ENCODE measurements at places on chromosomes 16 and 17. TPM values are rescaled to one million over a fixed set of nuclear protein-coding genes. Genes with fewer than 3 reads are reported as not detected.

DNA sequence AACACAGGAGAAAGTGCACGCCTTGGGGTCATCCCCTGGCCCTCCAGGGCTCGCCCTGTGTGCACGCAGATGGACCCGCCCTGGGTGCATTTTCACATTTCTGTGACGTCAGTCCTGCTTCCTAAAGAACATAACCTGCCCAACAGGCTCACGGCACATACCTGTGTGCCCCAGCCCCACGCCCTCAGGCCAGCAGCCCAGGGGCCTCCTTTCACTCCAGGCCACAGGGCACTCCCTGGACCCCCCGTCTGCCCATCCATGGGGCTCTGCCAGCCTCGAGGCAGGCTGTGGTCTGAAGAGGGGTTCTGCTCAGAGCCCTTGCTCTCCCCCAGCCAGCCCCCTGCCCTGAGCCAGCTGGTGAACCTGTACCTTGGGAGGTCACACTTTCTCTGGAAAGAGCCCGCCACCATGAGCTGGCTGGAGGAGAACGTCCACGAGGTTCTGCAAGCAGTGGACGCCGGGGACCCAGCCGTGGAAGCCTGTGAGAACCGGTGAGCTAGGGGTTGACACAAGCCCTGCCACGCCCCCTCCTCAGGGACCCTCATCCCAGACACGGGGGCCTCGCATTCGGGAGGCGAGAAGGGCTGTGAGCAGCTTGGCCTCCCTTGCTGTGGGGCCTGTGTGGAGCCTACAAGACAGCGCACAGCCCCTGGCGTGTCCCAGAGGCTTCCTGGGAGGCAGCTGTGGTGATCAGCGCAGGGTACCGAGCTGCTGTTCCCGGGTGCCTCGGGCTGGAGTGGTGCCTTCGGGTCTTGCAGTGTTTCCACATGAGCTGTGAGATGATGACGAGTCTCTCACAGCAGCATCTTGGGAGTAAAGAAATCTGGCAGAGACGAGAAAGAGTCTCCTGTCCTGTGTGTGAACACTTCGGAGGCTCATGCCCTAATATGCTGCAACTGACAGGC, 13.8 kb upstream of the MC1R start:
- DNase-seq, result no peak

DNA sequence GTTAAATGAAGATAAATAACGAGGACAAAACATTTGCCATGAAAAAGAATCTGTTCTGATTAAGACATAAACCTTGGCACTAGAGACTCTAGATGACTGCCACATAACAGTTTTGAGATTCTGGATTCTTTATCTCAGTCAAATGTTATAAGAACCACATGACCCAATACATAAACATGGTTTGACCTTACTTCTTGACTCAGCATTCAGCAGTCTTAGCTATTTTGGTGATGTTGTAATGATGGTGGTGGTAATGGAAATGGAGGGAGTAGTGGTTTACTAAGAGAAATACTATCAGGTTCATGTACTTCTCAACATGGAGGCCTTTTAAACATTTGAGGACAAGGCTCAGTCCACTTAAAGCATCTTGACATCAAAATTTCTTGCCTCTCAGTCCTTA, 925.4 kb downstream of the CDH11 start:
- DNase-seq, result no peak

GRCh38 chr17:14296166-14296910, 4.5 kb upstream of the HS3ST3B1 start:
- DNase-seq, result no peak

DNA sequence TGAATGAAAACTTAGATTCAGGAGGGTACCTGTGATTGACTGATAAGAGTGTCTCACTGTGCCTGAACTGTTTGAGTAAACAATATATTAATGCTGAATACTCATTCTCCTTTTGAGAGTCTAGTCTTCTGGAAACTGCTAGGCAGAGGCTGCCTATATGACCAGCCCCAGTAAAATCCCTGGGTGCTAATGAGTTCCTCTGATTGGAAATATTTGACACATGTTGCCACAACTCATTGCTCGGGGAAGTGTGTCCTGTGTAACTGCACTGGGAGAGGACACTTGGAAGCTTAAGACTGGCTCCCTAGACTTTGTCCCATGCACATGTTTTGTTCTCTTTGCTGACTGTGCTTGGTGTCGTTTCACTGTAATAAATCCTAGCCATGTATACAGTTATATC, 108.7 kb upstream of the NACA2 start:
- no peak for DNase-seq

DNA sequence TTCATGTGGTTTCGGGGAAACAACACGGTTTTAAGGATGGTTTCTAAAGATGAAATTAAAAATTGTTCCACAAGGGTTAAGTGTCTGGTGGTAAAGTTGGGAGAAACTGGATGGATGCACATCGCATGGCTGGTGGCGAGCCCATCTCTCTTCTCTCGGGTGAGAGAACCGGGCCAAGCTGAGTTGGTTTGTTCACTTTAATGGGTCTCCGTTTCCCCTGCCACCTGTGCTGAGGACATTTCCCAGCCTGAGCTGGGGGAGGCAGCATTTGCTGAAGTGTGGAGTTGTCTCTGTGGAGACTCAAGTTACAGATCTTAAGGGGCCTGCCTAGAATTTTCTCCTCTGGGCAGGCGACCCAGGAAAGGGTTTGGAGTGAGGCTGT, 7.9 kb downstream of the FUS start:
- DNase-seq, result no peak

- DNase-seq, result no peak
These were observed 2.7 kb upstream of the TANC2 start for GRCh38 chr17:62963296-62963695.

- DNase-seq, result no peak
These were observed 25.6 kb upstream of the RMI2 start for GRCh38 chr16:11319529-11320146.

DNA sequence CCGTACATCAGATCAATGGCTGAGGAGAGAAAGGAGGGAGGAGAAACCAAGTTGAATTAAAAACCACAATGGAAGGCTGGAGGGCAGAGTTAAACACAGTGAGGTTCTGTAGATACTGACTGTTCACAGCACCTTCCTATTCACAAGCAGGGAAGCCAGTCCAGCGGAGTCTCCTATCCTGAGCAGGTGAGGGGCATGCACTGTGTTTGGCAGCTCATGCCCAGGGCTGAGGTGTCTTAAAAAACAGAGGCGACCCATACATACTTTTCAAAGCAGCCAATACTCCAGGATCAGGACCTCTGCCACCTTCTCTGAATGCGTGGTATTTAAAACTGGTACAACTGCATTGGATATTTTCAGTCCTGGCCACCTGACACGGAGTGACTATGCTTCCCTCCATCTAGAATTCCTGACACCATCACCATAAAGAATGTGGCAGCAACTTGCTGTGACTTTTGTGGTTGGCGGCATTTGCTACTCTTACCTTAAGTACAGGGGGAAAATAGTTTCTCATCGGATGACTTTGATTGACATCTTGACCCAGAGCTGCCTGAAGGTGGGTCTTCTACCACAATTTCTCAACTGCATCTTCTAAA, 21.5 kb downstream of the USP22 start:
- DNase-seq, result no peak

- DNase-seq, result peak; percentile 59
These were observed 887 bp downstream of the ZBTB4 start for GRCh38 chr17:7478276-7479212.

DNA sequence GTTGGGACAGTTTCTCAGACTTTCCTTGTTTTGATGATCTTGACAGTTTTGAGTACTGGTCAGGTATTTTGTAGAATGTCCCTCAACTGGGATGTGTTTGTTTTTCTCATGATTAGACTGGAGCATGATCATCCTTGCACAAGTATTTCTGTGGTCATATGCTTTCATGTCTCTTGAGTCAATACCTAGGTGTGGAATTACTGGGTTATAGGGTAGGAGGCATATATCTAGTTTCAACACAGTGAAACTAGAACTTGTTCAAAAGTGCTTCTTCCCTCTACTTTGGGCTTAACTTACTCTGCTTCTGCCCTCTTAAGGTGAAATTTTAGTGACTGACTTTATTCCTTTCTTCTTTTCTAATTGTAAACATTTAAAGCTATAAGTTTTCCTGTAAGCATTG, 30.1 kb downstream of the IKZF3 start:
- no peak for DNase-seq

DNA sequence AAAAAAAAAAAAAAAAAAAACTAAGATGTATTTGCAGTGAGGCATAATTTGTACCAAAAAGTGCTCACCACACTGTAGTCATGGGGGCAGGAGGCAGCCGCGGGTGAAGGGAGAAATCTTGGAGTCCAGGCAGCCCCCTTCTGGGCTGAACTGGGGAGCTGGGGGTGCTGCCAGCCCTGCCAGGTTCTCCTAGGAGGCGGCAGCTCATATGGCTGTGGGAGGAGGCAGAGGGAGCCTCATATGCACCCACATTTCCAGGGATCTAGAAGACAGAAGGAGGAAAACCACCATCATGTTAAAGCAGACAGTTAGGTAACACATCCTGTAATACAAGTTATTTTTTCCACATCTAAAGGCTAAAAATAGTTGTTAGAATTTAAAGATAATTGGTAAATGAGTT, 16.3 kb downstream of the MAPT start:
- no peak for DNase-seq

DNA sequence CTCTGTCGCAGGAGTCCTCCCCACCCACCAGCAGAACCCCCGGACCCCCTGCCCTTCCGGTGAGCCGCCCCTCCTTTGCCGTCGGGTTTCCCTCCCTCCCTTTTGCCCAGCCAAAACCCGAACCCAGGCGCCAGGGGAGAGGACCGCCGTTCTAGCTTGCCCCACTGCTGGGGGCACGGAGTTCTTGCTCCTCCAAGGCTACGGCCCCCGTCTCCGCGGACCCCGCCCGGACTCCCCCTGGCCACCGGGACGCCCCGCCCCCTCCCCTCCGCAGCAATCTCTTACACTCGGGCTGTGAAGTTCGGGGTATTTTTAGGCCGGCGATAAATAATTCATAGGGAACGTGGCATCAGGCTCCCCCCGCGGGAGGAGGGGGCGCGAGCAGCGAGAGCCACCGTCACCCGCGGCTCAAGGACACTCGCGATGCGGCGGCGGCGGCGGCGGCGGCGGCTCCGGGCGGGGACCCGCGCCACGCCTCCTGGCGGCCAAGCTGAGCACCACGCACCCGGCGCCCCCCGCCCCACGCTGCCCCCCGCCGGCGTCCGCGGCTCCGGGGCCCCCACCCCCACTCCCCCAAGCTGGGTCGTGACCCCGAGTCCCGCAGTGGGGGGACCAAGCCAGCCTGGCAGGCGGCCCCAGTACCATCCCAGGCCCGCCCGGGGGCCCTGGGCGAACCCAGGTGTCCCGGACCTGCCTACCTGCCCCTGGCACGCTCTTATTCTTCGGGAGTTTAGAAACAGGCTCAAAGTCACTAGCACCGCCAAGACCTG, at the start of gene GRIN2C:
GRIN2C (minus strand) TSS at position 427 of the 770 bp plus-strand sequence. CDS start 4,793 bp downstream, outside the sequence.
- peak; percentile 51 for DNase-seq

DNA sequence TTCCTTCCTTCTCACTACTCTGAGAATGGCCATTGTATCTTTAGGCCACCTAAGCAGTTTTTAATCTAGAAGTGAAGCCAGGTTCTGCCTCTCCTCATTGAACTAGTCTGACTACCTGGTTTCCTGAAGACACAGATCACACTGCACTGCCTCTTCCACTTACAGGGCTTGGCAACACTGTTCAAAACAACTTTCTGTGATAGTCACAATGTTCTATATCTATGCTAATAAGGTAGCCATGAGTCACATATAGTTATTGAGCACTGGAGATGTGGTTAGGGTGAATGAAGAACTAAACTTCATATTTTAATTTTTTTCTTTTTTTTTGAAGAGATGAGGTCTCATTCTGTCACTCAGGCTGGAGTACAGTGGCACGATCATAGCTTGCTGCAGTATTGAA, 26.9 kb downstream of the RND2 start:
- no peak for DNase-seq

GRCh38 chr16:57128771-57129389, 36.5 kb downstream of the CPNE2 start:
- DNase-seq, result peak; percentile 76

- DNase-seq, result no peak
These were observed 9.8 kb upstream of the MYO18A start for GRCh38 chr17:29190039-29190438.

GRCh38 chr16:59459806-59460205, 725.7 kb upstream of the GOT2 start:
- DNase-seq, result no peak

GRCh38 chr17:52947418-52947817, 788.9 kb upstream of the CA10 start:
- no peak for DNase-seq

DNA sequence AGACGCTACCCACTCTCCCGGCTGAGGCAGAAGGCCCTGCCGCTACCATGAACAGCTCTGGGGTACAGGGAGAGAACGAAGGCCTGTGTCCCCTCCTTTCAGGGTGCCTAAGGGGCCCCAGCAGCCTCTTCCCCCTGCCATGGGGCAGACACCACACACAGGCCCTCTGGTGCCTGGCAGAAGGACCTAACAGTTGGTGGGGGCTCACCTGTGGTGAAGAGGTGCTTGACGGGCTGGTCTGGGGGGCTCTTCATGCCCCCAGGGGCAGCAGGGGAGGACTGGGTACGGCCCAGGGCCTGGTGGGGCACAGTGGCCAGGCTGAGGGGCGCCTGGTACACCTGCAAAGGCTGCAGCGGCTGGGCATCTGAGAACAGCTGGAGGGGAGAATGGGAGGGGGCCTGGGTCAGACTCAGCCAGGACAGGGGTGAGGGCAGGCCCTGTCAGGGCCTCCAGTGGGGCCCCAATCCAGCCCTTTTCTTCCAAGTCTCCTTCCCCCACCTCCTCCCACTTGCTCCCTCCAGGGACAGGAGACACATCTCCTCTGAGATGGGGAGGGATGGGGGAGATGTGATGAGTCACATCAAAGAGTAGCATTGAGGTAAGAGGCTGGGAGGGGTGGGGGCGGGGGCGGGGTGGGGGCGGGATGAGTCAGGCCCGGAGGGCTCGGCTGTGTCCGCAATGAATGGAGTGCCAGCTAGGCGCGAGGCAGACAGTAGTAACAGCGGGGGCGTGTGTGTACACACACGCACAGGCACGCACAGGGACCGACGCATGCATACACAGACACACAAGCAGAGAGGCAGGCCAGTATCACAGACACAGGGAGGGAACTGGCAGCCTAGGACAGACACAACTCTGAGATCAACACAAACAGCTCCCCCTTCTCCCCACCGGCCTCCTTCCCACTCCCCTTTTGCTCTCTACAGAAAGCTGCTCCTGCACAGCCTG, 16.1 kb downstream of the G6PC3 start:
- DNase-seq, result peak; percentile 75

DNA sequence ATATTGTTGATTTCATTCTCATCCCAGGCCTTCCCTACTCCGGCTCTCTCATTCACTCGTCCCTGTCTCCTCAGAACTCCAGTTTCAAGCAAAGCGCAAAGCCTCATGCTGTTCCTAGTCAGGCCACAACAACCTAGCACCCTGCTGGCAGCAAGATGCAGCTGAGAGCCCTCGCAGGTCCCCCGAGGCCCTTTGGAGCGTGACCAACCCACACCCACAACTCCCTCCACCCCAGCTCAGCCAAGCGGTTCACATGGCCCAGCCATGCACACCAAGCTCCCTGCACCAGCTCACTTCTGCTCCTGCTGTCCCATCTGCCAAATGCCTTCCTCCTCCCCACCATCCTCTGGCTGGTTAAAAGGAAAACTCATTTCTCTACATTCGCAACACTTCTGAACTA, 195.8 kb downstream of the IRX5 start:
- no peak for DNase-seq

Gene KRT9
- total RNA-seq, result not detected

Gene STH
- not detected for total RNA-seq

Gene YBX2
- 9.5 TPM for total RNA-seq

Gene ZSCAN10
- total RNA-seq, result 0.48 TPM

Gene PDIA2
- 0.42 TPM for total RNA-seq

Gene RUNDC3A
- total RNA-seq, result 1.4 TPM

Gene C17orf67
- 4.5 TPM for total RNA-seq

Gene VWA3A
- total RNA-seq, result 0.16 TPM

Gene KRT36
- total RNA-seq, result not detected

Gene GUCY2D
- not detected for total RNA-seq

Data from activated T-cell treated with anti-CD3 and anti-CD28 coated beads, Interleukin-2, amount 50 U/mL, for 72 hours (primary cell).